ENCODE measurements at places on chromosomes 3 and 15. TPM values are rescaled to one million over a fixed set of nuclear protein-coding genes. Genes with fewer than 3 reads are reported as not detected.
A peak's percentile ranks its signal among the peaks of the same experiment; 100 is the strongest.

DNA sequence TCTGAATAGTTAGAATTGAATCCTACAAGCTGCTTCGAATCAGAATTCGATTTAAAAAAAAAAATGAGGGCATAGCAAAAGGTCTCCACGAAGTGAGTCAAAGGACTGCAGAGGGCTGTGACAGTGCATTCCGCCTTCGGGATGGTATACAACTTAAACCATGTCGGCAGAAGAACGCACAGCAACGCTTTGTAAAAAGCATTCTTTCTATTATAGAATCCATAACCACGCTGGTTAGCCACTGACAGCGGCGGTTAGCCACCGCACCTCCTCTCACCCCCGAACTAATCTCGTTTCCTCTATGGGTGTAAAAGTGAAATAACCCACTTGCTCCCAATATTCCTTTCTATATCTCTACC, 664 bp upstream of the PIK3CA start:
- peak; percentile 24 for DNase-seq

The HTR3E gene
- not detected for total RNA-seq

- DNase-seq = no peak
Observed at GRCh38 chr3:72426618-72427397, 421.4 kb downstream of the SHQ1 start.

GRCh38 chr3:190001426-190001825, 119.3 kb downstream of the P3H2 start:
- DNase-seq = no peak

DNA sequence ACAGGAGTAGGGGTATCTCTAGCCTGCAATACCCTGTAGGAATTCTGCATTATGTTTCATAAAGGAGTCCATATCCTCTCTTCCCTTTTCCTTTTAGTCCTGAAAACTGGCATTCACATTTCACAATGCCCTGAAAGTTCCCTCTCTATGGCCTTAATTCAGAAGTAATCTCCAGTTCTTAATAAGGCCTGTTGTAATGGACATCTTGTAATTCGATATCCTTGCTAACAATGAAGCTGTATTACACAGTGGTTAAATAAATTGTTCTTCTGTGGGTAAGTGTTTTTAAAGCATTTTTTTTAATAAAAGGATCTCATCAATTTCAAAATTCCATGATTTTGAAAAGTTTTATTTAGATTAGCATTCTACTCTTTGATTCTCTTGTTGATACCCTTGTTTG, 34.3 kb upstream of the NEO1 start:
- DNase-seq = no peak

GRCh38 chr3:194996746-194997145, 274.2 kb downstream of the XXYLT1 start:
- no peak for DNase-seq

- DNase-seq = no peak
Observed at GRCh38 chr3:43378066-43378935, 92.0 kb downstream of the SNRK start.

DNA sequence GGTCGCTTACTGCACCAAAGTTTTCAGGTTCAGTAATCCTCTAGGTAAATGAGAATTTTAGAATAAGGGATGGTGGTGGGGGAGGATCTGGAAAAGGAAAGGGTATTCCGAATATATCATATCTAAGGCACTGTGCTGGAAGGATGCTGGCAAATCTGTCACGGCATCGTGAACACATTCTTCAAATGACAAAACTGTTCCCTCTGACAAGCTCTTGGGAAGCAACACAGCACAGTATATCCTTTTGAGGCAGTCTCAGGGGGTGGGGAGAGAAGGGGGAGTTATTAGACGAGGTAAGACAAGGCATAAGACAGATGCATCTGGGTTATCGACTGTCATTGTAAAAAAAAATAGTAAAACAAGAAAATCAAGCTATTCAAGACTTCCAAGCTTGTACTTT, 289.6 kb upstream of the LRRN1 start:
- no peak for DNase-seq

The PPM1L gene
- total RNA-seq = 39.0 TPM

DNA sequence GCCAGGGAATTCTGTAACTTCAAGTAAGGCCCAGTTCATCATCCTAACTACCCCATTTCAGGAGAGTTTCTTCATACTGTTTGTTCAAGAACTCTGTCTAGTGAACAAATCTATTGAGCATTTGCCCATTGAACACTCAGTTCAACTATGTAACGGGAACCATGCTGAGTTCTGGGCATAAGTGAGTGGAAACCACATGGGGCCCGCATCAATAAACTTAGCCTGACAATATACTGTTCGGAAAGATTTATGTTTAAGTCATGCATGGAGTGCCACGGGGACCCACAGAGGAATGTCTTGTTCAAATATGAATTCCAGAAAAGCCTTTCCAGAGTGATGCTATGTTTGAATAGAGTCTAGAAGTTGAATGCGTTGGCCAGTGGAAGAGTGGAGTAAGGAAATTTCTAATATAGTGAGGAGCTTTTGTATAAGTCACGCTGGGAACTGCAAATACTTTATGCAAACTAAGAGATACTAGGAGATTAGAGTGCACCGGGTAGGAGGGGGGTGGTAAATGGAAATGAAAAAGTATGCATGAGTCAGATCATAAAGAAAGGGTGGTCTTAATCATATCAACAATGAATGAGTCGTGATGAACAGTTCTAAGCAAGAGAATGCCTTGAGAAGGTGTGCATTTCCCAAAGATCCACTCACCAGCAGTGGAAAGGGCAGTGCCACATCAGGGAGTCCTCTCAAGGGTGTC, 279.8 kb downstream of the VPS13C start:
- DNase-seq = no peak

- no peak for DNase-seq
Observed at GRCh38 chr3:58065700-58066167, 57.5 kb downstream of the FLNB start.

The IGSF10 gene
- total RNA-seq = 11.5 TPM

DNA sequence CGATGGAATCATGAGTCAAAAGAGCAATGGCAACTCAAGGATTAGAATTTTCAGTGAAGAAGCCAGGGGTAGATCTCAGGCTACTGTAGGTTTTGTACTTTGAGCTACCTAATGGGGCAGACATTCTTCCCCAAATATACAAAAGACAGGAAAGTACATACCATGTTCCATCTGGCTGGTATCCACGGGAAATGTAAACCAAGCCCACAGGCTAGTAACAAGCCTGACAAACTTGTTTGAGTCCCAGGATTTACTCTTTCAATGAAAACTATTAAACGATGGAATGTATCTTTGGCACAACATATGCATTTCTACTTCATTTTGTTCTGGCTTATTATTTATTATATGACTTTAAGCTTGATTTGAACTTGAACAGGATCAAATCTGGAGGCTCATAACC, 44.2 kb upstream of the GOLIM4 start:
- no peak for DNase-seq

The IDH2 gene
- 242 TPM for total RNA-seq

The PLXNA1 gene
- 18.6 TPM for total RNA-seq

- DNase-seq = no peak
Observed at GRCh38 chr3:106364477-106364876, 495.7 kb upstream of the CBLB start.

The CPB1 gene
- total RNA-seq = not detected

DNA sequence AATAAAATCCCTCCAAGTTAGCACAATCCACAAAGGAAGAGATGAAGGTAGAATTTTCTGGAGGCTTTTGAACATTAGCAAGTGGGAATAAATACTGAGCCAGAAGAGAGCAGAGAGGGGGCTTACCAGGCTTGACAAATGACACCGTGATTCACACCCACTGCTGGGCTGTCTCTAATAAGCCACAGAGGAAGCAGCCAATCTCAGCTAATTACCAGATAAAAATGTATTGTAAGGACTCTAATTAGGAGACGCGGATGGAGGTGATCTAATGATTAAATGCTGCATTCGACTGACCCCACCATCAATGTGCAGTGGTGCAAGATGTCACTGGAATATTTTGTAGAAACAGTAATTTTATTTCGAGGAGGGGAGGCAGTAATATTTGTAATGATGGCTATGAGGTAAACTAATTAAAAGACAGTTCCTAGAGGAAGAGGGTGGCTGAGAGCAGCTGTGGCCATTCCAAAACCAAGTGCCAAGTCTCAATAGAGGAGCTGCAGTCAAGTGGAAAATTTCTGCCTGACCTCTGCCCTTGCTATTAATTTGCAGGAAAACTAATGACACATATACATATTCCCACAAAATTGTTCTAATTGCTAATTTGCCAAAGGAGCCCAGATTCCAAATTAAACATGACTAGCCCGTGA, 602.2 kb downstream of the FOXP1 start:
- no peak for DNase-seq

All from left cardiac atrium (tissue), 4 donors.